ENCODE measurements at places on chromosomes 16 and 17.

- no peak for DNase-seq
Measured at GRCh38 chr17:50329716-50330115, 16.2 kb upstream of the XYLT2 start.

DNA sequence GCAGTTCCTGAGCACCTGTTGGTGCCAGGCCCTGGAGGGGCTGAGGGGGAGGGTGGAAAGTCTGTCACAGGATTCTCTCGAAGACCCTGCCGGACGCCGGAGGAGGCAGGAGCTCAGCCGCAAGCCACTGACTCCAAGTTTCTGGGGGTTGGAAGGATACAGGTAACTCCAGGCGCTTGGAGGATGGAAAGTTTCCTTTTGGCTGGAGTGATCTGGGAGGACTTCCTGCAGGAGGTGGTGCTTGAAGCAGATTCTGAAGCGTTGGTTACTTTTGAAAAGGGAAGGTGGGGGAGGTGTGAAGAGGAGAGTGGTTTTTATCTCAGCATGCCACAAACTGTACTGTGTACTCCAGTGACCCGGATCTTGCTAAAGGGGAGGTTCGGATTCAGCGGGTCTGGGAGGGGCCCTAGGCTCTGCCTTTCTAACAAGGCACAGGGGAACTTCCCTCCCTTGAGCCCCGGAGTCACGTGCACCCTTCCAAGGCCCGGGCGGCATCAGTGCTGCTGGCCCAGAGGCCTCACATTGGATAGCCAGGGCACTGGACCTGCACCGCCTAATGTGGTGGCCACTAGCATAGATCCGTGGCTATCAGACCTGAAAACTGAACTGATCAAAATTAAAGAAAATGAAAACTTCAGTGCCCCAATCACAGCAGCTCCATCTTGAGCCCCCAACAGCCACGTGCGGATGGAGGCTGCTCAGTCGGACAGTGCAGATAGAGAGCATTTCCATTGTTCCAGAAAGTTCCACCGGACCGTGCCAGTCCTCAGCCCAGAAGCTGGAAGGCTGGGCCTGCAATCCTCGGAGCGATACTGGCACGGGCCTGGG, 42.2 kb upstream of the GSE1 start:
- DNase-seq = no peak

GRCh38 chr17:7260651-7261378, 1.5 kb downstream of the CLDN7 start:
- DNase-seq = no peak

- DNase-seq = no peak
Measured at GRCh38 chr17:39863918-39864746, at the start of gene IKZF3. Gene IKZF3, minus strand, starts transcription at chr17:39864312. Its CDS starts 186 bp downstream, at chr17:39864126.

DNA sequence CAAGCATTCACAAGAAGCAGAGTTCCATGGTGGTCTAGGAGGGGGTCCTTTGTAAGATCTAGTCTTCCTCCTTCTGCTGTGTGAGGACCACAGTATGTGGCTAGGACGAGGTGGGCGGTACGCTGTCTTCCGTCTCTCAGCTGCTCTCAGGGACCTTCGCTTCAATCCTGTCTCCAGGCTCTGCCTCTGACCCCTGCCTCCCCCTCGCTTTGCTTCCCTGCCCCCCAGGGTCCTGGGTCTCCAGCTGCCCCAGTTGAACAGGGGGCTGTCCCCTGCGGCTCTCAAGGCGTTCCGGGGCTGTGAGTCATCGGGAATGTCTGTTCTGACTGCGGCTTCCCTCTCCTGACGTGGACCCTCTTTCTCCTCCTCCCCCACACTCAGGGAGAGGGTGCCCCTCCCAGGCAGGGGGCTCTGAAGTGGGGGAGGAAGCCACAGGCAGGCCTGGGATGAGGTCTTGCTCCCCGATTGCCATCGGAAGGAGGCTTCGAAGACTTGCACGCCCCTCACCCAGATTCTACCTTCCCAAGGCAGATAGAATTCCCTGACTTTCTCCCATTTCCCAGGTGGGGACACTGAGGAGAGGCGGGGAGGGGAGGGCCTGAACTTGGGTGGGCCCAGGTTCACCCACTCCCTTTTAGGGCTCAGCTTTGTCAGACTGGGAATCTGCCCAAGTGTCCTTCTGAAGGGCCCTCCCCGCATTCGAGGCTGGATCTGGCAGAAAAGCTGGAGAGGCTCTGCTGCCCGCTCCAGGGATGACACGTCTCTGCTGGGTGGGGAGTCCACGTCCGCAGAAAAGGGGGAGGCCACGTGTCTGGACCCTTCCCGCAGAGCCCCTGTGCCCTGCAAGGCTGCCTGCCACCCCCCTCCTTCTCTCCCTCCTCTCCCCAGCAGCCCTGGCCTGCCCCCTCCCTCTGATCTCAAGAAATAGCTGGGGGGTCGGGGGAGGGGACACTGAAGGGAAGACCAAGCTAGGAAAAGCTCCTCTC, 9.1 kb upstream of the COL1A1 start:
- DNase-seq = peak; percentile 95

GRCh38 chr16:89412811-89413210, 77.5 kb downstream of the ANKRD11 start:
- no peak for DNase-seq

DNA sequence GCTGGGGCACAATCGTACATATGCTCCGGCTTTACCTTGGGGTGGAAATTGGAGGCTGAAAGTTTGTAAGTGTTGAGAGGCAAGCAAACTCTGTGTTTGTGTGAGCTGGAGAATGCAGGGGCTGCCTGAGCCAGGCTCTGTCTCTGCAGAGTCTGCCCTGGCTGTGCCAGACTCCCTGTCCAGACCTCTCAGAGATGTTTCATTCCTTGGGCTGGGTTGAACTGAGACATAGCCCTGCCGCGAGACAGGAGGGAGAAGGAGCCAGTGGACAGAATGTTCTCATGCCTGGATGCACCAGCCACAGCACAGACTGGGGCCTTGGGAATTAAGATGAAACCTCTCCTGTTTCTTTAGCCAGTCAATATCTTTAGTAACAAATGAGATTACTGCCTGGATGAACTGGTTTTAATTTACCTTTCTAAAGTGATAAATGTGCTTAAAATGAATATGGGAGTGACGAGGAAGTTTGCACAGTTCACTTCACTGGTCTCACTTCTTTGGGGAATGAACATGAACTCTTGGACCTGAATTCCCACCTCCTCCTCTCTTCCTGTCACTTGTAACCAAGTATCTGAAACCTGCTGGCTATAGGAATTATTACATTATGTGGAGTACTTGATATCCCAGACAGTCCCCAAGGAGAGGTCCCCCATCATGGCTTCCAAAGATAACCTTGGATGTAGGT, 40.1 kb downstream of the YPEL2 start:
- DNase-seq = peak; percentile 91

GRCh38 chr17:56773124-56773523, 60.6 kb downstream of the C17orf67 start:
- DNase-seq = no peak

DNA sequence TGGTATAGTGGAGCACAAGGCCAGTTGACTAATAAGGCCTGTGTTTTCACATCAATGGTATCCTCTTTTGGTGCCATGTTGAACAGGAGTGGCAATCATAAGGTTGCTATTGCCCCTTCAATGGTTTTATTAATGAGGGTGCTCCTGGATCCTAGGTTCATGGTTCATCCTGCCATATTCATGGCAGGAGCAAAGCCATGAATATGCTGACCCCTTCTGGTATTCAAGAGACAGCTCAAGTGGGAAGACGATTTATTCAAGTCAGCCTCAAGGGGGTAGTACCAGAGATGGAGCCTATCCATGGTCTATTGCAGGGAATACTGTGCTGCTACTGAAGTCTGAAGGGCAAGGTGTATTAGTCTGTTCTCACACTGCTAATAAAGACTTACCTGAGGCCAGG, 2.6 kb downstream of the ABCA9 start:
- no peak for DNase-seq

- DNase-seq = no peak
Measured at GRCh38 chr17:6069539-6070429, at the start of gene WSCD1. Gene WSCD1, plus strand, starts transcription at chr17:6070379. Its CDS starts 10,280 bp downstream, at chr17:6080659.

DNA sequence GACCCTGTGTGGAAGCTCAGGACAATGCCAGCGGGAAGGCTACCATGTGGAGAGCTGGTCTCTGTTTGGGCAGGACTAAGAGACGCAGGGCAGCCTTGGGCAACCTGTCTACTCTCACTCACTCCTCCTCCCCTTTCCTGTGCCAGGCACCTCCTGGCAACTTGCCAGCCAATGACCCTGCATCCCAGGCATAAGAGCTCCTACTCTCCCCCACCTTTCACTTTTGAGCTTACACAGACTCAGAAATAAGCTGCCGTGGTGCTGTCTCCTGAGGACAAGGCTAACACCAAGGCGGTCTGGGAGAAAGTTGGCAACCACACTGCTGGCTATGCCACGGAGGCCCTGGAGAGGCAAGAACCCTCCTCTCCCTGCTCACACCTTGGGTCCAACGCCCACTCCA, 2.6 kb downstream of the HBM start:
- no peak for DNase-seq

GRCh38 chr17:41061964-41062363, 2.0 kb upstream of the KRTAP2-3 start:
- DNase-seq = no peak

DNA sequence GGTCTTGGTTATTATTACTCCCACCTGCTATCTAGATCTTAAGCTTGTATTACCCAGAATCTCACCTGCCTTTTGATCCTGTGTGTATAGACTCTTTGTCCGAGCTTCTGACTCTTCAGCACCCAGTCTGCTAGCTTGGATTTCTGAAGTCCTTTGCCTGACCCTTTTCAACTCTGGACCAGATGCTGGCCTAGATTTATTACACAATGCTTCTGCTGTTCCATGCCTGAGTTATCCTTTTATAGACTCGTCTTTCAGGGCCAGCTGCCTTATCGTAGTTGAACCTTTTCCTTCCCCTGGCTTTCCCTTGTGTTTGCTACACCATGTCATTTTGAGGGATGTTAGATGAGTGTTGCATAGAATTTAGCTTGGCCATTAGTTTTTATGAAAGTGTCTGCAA, 32.6 kb downstream of the RHOT1 start:
- DNase-seq = no peak

DNA sequence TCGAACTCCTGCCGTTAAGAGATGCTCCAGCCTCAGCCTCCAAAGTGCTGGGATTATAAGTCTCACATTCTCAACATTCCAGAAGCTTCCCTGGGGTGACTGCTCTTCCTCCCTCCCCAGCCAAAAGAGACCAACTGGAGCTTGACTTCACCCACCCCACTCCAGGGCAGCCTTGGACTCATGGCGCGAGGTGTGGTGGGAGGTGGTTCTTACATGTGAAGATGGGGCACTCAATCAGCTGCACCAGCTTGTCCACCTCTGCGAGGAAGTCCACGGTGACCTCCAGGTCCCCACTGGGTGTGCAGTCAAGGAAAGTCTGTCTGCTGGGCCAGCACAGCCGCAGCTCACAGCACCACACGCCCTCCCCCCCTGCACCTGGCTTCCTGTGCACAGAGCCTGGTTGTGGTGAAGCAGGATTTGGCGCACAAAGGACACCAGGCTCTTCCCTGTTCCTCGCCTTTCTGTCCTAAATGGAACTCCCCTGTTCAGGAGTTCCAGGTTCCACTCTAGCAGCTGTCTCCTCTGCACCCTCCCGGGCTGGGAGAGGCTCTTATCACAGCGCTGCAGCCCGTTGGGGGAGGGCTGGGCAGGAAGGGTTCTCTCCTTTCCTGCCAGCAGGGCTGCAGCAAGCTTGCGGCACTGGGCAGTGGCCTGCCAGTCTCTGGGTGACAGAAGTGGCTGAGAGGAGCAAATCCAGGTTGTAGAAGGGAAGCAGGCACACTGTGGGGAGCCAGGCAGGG, 9.6 kb upstream of the MTSS2 start:
- no peak for DNase-seq

- DNase-seq = no peak
Measured at GRCh38 chr16:71536752-71537499, 10.7 kb downstream of the CHST4 start.

DNA sequence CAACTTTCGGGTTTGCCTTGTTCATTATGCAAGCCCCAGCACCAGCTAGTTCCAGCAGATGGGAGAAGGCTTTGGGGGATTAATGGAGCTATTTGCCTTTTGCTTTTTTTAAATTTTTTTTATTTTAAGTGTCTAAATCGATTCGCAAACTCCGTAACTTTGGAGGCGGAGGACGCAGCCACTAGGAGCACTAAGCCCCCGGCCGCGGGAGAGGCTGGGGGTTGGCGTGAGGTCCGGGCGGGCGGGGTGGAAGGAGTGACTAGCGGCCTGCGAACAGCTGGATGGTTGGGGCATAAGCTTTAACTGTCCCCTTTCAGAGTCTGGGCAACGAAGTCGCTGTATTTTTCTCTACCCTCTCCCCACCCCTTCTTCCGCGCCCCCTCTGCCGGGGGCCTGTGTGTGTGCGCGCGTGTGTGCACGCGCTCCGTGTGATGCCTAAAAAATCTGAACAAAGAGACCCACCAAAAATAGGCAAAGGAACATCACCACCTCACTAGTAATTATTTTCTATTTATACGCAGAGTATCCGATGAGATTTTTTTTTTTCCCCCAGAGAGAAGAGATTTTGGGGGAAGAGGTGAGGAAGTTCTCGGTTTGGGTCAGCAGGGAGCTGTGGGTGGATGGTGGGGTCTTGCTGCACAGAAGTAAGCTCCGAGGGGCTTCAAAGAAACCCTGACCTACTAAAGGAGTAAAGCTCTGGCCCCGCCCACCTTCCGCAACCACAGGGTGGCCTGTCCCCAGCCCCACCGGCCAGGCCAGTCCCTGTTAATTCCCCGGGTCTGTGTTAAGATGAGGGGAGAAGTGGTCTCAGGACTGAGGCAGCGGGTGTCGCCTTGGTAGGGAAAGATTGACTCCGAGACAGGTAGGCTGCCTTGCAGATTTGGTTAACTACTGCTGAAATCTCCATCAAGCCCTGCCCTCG, 2.3 kb downstream of the SHISA9 start:
- DNase-seq = no peak

DNA sequence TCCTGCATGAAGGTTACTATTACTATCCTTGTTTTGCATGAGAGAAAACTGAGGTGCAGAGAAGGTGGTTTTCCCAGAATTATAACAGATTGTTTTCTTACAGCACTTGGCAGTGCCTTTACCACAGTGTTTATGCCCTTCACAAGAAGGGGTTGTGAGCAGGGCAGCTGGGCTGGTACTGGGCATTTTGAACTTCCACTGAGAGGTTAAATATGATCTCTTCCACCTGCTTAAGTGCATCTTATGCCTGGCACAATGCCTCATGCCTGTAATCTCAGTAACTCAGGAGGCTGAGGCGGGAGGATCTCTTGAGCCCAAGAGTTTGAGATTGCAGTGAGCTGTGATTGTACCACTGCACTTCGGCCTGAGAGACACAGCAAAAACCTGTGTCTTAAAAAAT, 36.2 kb downstream of the NDE1 start:
- DNase-seq = no peak

GRCh38 chr16:72317446-72317845, 145.5 kb upstream of the PMFBP1 start:
- DNase-seq = no peak

DNA sequence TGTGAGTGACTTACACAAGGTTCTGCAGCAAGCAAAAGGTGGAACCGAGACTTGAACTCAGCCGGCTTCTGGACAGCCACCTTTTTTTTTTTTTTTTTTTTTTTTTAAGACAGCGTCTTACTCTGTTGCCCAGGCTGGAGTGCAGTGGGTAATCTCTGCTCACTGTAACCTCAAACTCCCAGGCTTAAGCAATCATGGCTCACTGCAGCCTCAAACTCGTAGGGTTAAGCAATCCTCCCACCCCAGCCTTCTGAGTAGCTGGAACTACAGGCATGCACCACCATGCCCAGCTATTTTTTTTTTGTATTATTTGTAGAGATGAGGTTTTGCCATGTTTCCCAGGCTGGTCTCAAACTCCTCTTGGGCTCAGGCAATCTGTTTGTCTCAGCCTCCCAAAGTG, 55.2 kb upstream of the GOT2 start:
- no peak for DNase-seq

Measured in coronary artery (tissue), 2 donors.